ENCODE measurements at places on chromosomes 5 and 9.

- no peak for DNase-seq
Measured at GRCh38 chr9:129022037-129022436, 6.1 kb downstream of the SH3GLB2 start.

GRCh38 chr5:30156156-30156555 is 1037.3 kb upstream of the CDH6 start:
- DNase-seq: no peak

GRCh38 chr5:65017636-65018035 is 248.9 kb downstream of the CWC27 start:
- DNase-seq: no peak

DNA sequence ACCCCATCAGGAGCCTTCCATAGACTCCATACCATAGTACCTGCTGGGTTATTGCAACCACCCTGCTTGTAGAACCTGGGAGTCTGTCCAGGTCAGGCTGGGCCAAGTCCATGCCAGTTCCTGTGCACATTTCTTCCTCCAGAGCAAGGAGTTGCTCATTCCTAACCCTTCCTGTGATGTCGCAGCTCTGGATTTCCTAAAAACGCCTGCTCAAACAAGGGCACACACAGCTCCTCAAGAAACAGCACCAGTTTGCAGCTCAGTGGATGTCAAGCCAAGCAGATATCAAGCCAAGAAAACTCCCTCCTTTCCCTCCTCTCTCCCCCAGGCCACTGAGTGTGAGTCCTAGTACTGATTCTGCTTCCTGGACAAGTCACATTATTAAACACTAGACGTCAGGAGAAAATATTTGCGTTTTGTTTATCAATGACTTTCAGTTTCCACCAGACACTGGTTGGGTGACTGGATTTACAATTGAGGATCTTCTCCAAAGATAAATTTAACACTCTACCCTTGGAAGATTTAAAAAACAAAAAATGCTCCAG is 59.6 kb downstream of the SLC1A1 start:
- no peak for DNase-seq

GRCh38 chr5:173328844-173329490 is 753 bp upstream of the STC2 start:
- DNase-seq: no peak
